Breast epithelium (tissue), 4 donors: ENCODE measurements at places on chromosomes 3 and 15.

DNA sequence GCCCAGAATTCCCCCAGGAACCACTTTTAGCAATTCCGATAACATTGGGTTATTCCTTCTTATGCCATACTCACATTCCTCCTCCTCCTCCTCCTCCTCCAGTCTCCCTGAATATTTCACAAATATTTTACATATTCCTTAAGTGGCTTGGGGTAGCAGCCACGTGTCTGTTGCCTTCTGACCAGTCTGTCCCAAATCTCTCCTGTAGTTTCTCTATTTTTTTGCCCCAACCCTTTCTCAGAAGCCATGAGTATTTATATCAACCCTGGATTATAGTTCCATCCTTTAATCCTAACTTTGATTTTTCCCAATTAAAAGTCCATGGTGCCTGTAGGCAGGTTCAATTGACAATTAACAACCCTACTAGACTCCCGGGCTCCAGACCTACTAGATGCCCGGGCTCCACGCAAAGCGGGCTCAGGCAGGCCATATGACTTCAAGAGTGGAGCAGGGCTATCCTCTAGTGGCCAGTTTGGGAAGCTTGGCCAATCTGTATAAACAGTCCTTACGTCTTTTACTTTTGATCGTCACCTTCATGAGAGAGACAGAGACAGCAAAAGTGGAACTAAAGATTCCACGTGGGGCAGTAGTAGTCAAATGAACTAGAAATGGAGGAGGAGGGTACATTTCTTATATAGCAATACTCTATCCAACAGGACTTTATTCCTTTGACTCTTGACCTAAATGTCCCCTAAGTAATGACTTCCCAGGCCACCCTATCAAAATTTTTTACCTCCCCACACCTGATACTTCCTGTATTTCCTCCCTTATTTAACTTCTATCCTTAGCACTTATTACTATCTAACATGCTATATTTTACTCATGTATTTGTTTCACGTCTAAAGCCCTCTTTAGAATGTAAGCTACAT lies 69.7 kb downstream of the USF3 start:
- DNase-seq: no peak

GRCh38 chr3:11509173-11510000 lies 134.3 kb downstream of the VGLL4 start:
- DNase-seq: no peak

- no peak for DNase-seq
These were observed 171.7 kb upstream of the CRBN start for GRCh38 chr3:3351226-3351625.

GRCh38 chr3:121817753-121818152 lies 17.1 kb downstream of the IQCB1 start:
- no peak for DNase-seq

DNA sequence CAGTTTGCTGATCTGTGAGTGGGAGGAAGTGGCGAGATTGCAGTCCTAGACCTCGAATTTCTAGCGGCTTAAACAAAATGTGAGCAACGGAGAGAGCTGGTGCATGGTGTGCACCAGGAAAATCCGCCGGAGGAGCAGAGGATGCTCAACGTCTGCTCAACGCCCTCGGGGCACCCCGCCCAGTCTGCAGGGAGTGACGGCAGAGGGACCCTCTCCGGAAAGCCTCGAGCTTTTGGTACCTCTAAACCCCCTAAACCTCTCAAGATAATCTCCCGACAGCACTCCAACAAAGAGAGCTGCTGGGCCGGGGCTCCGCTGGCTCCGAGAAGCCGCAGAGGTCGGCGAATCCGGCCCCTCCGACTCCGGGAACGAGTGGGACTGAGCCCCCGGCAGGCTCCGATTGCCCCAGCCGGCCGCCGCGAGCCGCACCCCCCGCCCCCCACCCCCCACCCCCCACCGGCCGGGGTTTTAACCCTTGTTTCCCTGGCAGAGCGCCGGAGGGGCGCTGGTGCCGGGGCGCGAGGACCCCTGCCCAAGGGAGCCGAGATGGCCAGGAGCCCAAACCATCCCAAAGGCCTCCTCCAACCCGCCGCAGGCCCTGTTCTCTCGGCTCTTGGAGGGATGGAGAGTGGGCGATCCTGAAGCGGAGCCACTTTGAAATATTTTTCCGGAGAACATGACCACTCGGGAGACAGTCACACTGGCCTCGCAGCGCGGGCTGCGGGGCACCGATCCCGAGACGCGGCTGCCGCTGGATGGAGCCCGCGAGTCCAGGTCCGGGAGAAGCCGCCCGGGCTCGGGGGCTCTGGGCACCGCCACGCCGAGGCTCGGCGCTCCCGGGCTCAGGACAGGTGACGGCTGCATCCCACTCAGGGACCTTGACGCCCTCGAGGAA lies 1.5 kb downstream of the MEGF11 start:
- no peak for DNase-seq

GRCh38 chr15:79431636-79432344 lies at the start of gene MINAR1:
TSS of gene MINAR1 (plus strand) at chr15:79432336. CDS start at chr15:79456148, 23,812 bp downstream.
- no peak for DNase-seq
